Activated CD4-positive, alpha-beta memory T cell treated with anti-CD3 and anti-CD28 coated beads for 36 hours (primary cell): ENCODE measurements at places on chromosomes 5 and 9. TPM values are rescaled to one million over a fixed set of nuclear protein-coding genes. Genes with fewer than 3 reads are reported as not detected.

- no peak for DNase-seq
These were observed 1486.8 kb upstream of the C9orf72 start for GRCh38 chr9:29060041-29060440.

GRCh38 chr9:93043122-93043521, 15.4 kb upstream of the SUSD3 start:
- DNase-seq, result no peak

Gene MEIKIN
- 0.93 TPM for total RNA-seq

- no peak for DNase-seq
These were observed 65.1 kb upstream of the IL6ST start for GRCh38 chr5:56059854-56060253.

DNA sequence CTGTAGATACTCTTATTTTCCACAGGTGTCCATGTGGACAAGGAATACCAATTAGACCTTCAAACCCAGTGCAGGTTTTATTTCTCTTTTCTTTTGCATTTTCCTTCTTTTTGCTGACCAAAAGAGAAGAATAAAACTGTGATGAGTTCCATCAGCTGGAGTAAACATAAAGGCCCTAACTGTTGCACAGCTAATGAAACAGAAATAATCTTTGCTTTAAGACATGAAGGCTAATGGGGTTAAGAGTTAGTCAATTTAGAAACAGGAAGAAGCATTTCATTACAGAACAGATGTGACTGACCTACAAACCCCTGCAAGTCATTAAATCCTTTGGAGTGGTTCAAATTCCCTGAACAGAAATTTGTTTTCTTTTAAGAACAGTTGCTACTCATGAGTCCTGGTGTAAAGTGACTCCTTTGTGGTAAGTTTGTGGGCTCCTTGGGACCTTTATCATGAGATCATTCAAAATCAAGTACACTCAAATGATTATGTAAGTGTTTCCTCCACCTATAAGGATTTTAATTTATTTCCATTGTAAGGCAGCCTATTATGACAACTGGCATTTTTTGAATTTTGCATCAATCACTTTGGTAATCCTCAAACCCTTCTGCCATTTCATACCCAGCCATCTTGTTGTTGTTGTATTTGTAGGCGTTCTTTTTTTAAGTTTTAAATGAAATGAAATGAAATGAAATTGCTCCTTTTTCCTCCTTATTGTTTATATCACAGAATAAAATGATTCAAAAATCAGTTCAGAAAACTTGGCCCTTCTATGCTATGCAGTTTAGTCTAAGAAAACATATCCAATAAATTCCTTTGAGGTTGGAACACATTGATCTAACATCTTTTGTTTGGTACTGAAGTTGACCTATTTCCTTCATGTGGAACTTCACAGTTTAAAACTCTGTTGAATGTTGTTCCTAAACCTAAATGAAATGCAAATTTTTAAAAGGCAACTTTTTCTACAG, 1.3 kb downstream of the MINAR2 start:
- no peak for DNase-seq

Gene CDX1
- total RNA-seq, result not detected

DNA sequence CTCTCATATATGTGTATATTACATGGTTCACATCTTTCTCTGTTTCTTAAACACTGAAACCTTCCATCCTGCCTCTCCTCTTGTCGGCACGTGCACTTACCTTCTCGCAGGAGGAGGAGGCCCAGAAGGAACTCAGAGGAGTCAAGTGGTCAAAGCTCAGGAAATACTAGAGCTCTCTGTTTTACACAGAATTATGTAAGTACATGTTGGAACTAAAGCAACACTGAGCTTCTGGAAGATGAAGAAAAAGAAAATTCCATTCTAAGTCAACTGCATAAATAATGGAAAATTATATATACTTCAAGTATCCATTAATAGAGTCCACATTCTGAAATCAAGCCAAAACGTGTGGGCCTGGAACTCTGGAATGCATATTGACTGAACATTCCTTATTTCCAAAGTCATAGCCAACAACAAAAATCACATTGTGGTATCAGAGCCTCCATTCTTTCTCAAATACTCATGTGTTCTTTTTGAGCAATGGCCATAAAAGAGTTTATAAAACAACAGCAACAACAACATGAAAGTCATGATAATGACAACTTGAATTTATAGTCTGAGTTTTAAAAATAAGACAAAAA, 121.5 kb upstream of the RAI14 start:
- no peak for DNase-seq

Gene C9
- total RNA-seq, result not detected

DNA sequence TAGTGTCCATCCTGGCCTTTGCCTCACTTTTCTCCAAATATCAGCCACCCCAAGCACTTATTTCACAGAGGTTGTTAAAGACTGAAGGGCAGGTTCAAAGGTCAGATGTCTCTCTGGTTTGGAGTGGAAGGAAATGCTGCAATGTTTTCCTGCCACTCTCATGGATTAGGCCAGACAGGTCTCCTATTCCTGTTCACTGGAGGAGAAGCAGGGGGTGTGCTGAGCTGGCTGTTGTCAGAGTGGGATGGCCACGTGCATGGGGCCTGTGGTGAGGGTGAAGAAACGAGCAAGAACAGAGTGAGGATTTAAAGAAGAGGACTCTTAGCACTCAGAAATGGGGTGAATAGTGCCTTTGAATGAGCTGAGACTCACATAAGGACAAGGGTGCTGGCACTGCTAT, 6.7 kb downstream of the TMEM8B start:
- no peak for DNase-seq

DNA sequence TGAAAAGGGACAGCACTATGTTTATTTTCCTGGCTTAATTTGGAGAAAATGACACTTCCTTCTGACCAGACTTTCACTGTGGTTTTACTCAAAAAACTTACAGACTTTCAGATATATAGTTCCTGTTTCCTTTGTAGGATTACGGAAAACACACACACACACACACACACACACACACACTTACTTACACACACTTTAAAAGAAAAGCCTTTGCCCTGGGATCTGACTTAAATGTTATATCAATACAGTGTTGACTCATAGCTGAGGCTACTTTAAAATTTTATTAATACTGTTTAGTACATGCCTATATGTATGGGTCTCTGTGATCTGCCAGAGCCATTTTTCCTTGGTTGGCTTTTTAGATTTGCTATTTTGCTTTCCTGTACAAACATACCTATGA, 758.3 kb downstream of the DNAH5 start:
- no peak for DNase-seq

Gene ZFP2
- total RNA-seq, result 0.27 TPM

DNA sequence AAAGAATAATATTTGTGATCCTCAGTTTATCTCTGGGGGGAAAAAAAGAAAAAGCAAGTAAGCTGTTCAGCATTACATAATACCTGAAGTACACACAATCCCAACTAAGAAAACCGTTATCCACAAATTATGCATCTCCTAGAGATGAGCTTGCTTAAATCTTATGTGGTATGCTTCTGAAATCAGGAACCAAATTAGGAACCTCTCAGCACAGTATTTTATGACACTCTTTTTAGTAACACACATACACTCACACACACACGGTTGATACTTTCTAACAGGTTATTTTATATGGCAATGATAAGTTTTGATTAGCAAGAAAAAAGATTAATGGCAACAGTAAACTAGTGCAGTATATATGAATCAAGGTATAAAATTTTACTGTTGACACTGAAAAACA, 1.2 kb upstream of the ZNF510 start:
- DNase-seq, result no peak

- DNase-seq, result peak; percentile 59
These were observed 6.8 kb upstream of the TRIM41 start for GRCh38 chr5:181215997-181216989.

Gene PCDHGB3
- 0.10 TPM for total RNA-seq

Gene ZDHHC21
- 5.1 TPM for total RNA-seq

DNA sequence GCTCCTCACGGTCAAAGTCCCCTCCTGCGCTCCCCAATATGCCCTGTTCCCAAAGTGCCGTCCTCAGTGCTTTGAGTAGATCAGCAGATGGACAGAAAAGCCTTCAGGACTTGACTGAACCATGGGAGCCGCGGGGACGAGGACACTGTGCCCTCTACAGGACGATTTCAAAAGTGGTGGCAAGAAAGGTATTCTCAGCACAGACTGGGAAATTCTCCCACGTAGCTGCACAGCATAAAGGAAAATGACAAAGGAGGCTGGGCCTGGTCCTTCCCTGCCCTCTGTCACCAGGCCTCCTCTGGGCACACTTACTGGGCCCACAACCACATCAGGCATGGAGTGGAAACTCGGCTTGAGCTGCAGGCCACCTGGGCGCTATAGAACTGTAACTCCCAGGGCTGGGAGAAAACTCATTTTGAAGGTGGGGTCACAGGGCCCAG, 16.7 kb upstream of the MTMR12 start:
- DNase-seq, result peak; percentile 74

Gene ANKRD18B
- total RNA-seq, result 0.31 TPM

Gene ENHO
- total RNA-seq, result 0.26 TPM

GRCh38 chr5:157993201-157993600, 134.3 kb upstream of the CLINT1 start:
- DNase-seq, result no peak

DNA sequence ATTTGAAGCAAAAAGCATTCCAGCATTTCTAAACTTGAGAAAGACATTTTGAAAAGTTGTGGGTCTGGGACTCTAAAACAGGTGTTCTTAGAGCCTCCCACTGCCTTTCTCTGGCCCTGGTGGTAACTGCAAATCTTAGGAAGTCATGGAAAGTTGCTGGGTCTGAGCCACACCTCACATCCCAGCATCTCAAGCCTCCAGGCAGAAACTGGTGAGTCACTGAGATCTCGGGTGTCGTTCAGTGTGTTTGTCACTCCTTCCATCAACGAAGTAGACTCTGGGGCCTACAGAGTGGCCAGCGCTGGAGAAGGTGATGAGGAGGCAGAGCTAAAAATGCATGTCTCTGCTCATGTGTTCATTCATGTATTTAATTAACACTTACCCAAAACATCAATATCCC, 59.6 kb upstream of the C5orf58 start:
- no peak for DNase-seq

DNA sequence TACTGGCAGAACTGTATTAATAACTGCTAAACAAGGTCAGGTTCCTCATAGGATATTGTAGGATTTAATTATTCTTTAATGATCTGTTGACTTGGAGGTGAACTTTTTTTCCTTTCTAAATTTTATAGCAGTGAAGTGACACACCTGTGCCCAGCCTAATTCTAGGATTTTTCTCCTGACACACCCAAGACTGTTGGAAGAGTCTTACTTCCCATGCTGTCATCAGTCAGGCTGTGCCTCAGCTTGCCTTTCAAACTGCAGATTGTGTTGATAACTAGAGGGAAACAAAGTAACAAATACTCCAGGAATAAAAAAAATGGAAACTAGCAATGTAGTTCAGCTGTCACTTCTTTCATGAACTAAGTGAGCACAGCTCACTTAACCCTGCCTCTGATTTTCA, 22.0 kb downstream of the OTULIN start:
- no peak for DNase-seq

Gene ZNF879
- 2.4 TPM for total RNA-seq

GRCh38 chr5:7755958-7756357, 95.0 kb downstream of the CFAP90 start:
- DNase-seq, result no peak
